ENCODE measurements at places on chromosomes 2 and 18.

GRCh38 chr2:73896362-73897239 lies 3.8 kb downstream of the ACTG2 start:
- DNase-seq = peak; percentile 96

- no peak for DNase-seq
These were observed 374.9 kb upstream of the VWC2L start for GRCh38 chr2:214035921-214036320.

- peak; percentile 91 for DNase-seq
These were observed 160.7 kb upstream of the SP5 start for GRCh38 chr2:170554278-170554955.

DNA sequence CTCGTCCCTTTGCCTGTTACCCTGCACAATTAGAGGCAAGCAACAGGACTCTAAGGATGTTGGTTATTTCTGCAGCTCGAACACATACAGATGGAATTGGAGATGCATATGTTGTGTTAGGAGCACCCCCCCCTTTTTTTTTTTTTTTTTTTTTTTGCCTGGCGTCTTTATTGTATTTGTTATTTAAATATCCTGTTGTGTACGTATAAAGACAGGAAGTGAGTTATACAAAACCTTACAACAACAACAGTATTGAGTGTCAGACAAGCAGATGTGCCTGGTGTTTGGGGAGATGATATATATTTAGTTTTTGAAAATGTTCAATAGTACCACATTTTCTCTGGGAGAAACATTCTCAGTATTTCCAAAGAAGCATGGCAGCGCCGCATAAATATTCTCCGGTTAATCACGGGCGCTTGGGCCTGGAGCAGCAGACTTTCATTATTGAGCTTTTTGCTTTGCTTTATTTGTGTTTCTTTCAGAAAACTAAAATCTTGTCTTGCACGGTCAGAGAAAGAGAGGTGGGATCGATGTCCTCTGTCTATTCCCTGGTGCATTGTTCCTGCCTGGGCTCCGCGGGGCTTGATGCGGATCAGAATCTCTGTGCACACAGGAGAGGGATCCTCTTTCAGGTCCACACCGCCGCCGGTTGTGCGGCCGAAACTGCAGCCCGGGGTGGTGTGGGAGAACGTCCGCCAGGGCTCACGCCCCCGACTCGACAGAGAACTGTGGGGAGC lies 23.2 kb upstream of the ZNF516 start:
- no peak for DNase-seq

GRCh38 chr2:212547716-212548454 lies 9.3 kb upstream of the ERBB4 start:
- DNase-seq = no peak

DNA sequence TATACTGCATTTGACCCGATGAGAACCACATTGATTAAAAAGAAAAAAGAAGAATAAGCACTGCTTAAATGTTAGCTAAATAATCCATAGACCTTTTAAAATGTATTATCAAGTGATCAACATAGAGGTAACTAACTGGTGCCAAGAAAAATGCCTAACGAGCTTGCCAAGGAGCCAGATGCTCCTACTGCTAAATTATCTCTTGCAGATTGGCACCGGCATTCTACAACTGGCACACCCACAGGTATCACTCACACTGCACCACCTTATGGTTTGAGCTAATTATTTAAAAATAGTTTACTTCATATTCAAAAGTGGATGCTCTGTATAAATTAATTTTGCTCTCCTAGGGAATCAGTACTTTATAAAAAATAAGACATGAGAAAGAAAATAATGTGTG lies 341.6 kb upstream of the CDH7 start:
- DNase-seq = no peak

GRCh38 chr2:61763605-61764034 lies 90.2 kb downstream of the FAM161A start:
- peak; percentile 80 for DNase-seq

- DNase-seq = no peak
These were observed 90.6 kb upstream of the CYP26B1 start for GRCh38 chr2:72238311-72238710.

- peak; percentile 72 for DNase-seq
These were observed 7.1 kb downstream of the ZNF407 start for GRCh38 chr18:74604774-74605173.

GRCh38 chr2:239034561-239035341 lies 186.9 kb downstream of the TWIST2 start:
- no peak for DNase-seq

GRCh38 chr2:193963472-193964119 lies 1693.4 kb upstream of the SLC39A10 start:
- DNase-seq = peak; percentile 8

DNA sequence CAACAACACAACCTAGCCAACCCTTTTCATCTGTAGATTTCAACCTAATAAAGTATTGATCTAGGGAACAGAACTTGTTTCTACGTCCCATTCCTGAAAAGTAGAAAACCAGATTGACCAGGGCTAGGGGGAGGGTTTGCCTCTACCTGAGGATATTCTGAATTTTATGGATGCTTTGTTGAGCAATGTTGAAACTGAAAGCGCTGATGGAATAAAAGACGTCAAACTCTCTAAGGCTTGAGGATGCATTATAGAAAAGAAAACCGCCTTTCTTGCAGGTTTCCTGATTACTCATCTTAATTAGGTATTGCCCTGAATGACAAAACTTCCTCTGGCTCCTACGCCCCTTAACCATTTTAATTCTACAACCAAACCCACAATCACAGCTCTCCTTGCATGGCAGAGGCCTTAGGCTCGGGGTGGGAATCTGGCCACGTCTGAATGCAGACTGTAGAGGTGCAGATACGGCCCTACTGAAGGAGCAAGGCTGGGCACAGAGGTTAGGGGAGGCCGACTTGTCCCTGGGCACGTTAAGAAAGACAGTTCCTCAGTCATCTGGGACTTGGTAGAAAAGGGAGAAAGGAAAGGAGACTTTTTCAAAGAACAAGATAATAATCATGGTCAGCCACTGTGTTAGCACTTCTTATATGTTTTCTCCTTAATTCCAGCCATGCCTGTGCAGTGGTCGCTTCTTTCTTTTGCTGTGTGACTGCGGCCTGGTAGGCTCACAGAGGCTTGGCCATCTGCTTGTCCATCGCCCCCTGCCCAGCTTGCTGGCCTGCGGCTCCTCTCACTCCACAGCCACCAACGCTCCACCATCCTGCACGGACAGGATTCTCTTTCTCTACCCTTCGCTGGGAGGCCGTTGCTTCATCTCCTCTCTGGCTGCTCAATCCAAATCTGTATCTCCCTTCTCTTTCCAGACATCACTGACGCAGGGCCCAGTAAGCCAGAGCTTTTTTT lies 209.5 kb downstream of the VAPA start:
- no peak for DNase-seq

DNA sequence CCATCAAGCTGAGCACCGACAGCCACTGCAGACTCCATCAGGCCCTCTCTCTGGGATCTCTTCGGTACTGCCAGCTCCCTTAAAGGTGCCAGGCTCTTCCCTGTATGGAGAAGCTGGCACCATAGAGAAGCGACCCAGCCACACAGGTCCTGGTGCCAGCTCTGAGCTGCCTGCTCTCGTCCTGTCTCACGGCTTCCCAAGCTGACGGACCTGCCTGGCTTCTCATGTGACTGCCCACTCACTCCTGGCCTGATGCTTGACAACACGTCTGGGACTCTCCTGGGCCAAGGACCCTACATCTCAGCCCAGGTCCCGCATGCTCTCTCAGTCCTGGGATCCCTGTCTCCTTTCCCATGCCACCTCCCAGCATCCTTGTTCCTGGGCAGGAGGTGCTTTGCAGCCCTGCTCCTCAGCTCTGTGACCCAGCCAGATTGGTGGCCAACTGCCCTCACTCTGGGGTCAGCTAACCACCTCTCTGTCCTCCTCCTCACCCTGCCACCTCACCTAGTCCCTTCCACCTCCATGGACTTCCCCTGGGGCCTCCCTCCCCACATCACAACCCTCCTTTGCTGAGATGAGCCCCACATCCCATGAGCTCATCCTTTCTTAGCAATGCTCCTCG lies 12.5 kb upstream of the ATOH8 start:
- DNase-seq = no peak

- DNase-seq = peak; percentile 74
These were observed 20.0 kb upstream of the MTCL1 start for GRCh38 chr18:8685141-8685913.

- no peak for DNase-seq
These were observed 28.0 kb downstream of the KLF7 start for GRCh38 chr2:207137596-207138337.

- DNase-seq = no peak
These were observed 85.8 kb downstream of the PLA2R1 start for GRCh38 chr2:159976527-159977160.

DNA sequence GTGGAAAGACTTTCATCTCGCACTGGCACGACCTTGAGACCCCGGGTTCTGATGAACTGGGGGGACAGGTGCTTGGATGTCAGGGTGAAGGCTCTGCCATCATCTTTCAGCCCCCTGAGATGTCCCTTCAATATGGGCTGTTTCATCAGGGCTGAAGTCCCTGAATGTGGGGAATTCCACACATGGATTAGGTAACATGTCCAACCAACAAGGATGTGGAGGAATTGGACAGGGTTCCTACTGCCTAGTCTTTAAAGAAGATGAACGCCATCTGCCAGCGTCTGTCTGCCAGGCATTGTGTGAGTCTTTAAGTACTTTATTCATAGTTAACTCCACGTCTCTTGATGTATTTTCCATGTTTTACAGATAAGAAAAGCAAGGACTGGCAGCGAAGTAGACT lies 5.9 kb upstream of the GRHL1 start:
- DNase-seq = peak; percentile 15

GRCh38 chr18:79874553-79875530 lies 76.6 kb downstream of the SLC66A2 start:
- DNase-seq = no peak

GRCh38 chr2:150484461-150485021 lies 2.9 kb downstream of the RND3 start:
- peak; percentile 57 for DNase-seq

DNA sequence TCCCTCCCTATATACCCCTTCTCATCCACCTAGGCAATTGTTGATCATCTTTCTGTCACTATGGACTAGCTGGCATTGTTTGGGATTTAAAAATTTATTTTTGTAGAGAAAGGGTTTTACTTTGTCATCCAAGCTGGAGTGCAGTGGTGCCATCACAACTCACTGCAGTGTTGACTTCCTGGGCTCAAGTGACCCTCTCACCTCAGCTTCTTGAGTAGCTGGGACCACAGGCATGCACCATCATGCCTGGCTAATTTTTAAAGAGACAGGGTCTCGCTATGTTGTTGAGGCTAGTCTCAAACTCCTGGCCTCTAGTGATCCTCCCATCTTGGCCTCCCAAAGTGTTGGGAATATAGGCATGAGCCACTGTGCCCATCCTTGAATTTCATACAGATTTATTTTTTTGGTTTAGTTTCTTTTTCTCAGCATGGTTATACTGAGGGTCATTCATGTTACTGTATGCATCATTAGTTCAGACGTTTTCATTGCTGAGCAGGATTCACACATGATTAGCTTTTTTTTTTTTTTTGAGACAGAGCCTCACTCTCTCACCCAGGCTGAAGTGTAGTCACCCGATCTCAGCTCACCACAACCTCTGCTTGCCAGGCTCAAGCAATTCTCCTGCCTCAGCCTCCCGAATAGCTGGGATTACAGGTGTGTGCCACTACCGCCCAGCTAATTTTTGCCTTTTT lies 8.6 kb upstream of the PCARE start:
- DNase-seq = no peak

All from AG10803 (cell line).